Suprapubic skin (tissue), 4 donors: ENCODE measurements at places on chromosomes 12 and 14. TPM values are rescaled to one million over a fixed set of nuclear protein-coding genes. Genes with fewer than 3 reads are reported as not detected.

GRCh38 chr14:53772936-53773335 lies 183.7 kb downstream of the BMP4 start:
- no peak for DNase-seq

DNA sequence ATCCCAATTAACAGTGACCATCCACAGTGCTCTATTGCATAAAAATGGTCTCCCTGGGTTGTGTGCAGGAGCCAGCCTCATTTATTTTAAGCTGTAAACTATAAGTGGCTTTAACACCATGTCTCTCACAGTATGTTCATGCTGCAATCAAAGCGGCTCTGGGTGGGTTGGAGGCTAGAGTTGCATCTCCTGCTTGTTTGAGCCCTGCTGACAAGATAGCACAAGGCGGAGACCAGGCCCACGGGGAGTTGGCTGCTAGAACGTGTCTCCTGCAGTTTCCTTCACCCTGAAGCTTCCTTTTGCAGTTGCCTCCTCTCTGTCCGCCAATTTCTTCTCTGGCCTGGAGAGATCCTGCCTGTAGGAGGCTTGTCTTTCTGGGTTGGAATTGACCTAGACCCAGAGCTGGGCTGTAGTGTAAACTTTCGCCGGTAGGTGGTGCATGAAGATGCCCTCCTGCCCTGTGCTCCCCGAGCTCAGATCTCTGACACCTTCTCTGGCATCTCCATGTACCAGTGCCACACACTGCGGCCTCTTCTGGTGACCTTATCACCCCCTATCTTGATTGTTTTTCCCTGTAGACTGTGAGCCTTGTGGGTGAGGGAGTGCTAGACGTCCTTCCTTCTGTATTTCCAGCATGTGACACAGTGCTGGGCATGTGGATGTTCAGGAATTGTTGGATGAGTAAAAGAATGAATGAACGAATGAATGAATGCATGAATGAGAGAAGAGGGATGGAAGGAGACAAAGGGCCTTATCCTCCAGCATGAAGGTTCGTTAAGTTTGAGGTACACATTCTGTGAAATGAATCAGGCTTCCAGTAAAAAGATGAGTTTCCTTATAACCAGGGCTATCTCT lies 10.4 kb downstream of the OTUB2 start:
- no peak for DNase-seq

GRCh38 chr12:47813511-47814196 lies 6.0 kb downstream of the HDAC7 start:
- no peak for DNase-seq

- DNase-seq: no peak
Observed at GRCh38 chr14:94278731-94279130, 14.3 kb downstream of the SERPINA10 start.

HSPB8 gene
- total RNA-seq: 112 TPM

- DNase-seq: no peak
Observed at GRCh38 chr14:77837926-77838325, 38.0 kb downstream of the ADCK1 start.

DNA sequence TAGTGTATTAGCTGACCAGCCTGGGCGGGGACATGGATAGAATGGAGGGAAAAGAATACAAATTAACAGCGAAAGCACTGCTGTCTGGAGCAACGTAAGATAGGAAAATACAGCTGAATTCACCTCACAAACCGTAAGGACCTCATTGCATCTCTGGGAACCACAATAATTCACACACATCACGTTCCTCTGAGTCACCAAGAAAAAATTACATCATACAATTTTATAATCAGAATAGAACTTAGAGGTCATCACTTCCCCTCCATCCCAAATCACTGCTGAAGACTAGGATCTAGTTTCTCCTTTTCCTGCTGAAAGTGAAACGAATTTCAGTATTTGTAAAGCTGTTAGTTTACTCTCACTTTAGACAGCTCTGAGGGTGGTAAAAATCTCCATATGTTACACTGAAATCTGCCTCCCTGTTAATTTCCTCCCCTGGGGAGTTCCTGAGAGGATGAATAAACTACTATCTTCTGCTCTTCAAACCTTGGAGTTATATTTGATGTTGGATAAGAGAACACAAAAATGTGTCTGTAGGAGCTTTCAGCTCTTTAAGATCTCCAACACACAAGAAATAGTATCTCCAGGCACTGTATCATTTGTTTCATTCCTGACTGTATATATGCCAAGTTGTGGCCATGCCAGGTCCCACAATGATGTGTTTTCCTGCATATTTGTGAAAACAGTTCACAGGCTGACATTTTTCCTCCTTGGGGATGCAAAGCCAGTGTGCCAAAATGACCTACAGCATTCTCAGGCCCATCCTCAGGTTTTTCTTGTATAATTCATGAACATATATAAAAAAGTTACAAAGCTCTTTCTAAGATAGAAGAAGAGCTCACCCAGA lies 63.8 kb upstream of the SSTR1 start:
- no peak for DNase-seq

DNA sequence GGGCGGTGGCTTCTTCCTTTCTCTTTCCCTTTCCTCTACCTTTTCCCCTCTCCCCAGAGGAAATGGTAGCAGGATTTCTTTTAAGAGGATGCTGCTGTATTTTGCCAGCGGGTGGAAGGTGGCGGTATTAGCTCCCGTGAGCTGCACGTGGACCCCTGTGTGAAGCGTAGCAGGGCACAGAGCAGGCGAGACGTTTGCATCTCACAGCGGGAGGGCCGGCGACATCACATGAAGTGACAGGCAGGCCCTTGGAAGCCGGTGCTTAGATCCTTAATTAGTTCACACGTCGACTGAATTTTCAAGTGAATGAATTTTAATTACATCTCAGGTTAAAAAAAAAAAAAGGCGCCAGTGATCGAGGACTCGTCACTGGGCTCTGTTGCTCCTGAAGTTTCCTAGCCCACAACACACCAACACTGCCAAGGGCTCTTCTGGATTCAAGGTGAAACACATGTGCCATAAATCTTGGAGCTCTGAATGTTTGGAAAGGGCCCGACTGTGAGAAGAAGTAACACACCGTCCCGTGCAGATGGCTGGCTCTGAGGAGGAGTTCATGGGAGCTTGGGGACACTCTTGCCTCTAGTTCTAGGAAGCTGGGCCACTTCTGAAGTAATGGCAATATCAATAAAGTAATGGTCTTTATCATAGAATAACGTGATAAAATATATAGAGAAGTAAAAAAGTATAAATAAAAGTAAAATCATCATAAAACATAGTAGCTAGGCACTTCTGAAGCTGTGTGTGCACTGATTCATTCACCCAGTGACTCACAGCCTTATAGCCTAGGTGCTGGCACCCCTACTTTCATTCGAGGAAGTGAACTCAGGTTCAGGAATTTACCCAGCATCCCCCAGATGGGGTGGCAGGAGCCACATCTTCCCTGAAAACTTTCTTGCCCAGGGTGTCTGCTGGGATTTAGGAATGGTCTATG lies 75.3 kb downstream of the AACS start:
- DNase-seq: no peak

ART4 gene
- total RNA-seq: 0.17 TPM

RPAP3 gene
- 11.7 TPM for total RNA-seq

KLRC2 gene
- not detected for total RNA-seq

GRCh38 chr12:68138480-68138879 lies 21.1 kb downstream of the IFNG start:
- DNase-seq: no peak

GRCh38 chr12:131381716-131382430 lies 329.0 kb upstream of the SFSWAP start:
- DNase-seq: no peak

DNA sequence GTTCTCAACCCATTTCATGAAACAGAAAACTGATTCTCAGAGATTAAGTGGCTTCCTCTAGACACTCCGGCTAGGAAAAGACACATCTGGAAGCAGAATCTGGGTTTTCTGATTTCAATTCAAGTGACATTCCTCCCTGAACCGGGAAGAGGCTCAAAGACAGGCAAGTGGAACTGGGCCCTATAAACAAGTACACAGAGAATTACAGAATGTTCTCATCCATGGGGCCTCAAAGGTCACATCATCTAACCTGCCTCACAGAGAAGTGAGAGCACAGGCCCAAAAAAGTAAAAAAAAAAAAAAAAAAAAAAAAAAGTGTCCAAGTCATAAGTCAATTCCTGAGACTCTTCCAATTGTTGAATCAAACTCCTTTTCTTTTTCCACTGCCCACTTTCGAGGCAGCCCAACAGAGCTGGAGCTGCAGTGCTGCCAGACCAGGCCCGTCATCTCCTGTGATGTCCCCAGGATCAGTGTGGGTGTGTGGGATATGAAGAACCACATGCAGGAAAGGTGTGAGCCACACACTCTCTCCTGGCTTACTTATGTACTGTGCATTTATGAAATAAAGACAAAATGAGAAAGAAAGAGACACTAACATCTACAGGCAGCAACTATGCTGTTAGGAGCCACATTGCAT lies 2.8 kb upstream of the KRT1 start:
- DNase-seq: no peak

GRCh38 chr12:92467886-92468285 lies 234.9 kb upstream of the PLEKHG7 start:
- no peak for DNase-seq

RNF31 gene
- 71.8 TPM for total RNA-seq

- no peak for DNase-seq
Observed at GRCh38 chr12:49803693-49804450, 24.3 kb downstream of the NCKAP5L start.

FOXN4 gene
- not detected for total RNA-seq

DNA sequence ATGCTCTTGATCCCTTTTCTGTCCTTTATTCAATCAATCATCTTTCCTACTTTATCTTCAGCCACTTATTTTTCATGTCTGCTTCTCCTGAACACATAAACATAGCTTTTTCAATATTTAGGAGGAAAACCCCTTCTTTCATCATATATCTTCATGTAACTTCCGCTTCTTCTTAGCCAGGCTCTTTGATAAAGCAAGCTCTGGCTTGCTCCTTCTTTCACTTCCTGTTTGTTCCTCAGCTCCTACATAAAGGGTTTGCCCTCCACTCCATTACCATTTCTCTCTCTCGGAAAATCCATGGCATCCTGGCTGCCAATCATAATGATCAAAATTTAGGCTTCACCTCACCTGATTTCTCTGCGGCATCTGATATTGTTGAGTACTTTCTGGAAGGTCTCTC lies 33.7 kb upstream of the HELB start:
- no peak for DNase-seq

DNA sequence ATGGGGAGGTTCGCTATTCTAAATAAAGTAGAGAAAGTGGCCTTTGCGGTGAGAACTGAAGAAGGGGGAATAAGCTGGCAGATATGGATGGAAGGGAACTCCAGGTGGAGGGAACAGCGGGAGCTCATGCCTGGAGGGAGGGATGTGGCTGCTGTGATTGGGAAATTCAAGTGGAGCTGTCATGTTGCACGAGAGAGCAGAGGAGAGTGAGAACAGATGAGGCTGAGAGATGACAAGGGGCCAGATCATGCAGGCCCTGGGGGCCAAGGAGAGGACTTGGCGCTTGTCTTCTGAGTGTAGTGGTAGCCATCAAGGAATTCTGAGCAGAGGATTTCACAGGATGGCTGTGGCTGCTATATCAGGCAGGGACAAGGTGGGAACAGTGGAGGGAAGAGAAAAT lies 35.0 kb downstream of the TGFB3 start:
- DNase-seq: no peak

DNA sequence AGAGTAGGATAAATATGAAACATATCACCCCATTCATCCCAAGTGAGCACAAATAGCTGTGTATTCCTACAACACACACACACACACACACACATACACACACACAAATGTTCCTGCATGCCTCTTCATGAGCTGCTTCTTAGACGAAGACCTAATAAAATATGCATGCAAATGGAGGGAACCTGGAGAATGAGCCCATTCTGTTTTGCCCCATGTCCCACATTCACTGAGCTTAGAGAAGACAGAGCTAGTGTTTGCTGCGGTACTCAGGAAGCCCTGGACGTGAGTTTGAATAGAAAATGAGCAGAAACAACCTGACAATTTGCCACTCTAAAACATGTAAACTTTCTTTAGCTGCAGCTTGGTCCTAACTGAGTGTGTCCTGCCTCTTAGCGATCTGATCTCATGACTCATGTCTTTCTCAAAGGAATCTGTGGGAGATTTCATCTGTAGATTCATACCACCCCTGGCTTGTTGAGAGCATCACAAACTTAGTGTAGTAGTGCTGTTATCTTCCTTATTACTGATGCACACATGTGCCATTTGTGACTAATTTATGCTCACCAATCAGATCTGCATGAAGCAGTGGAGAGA lies 86.8 kb downstream of the ITPR2 start:
- DNase-seq: no peak

- no peak for DNase-seq
Observed at GRCh38 chr12:119666900-119667576, 895 bp upstream of the PRKAB1 start.

DNA sequence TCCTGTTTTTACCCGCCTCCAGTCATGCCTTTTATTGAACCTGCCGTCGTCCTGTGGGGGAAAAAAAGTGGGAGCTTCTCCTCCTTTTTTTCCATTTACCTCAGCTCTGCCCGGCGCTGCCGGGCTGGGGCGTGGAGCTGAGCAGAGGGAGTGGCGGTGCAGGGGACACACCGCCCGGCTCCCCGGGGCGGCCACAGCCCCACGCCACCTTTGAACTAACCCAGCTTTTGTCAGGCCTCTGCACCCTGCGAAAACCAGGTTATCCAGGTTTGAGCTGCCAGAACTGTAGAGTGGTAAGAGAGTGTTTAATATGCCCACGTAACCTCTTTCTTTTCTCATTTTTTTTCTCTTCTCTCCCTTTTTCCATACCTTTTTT lies 161.0 kb upstream of the FKBP4 start:
- DNase-seq: peak; percentile 14

- no peak for DNase-seq
Observed at GRCh38 chr14:59363531-59364226, 101.5 kb downstream of the GPR135 start.

REM2 gene
- 0.96 TPM for total RNA-seq

GRCh38 chr14:91229743-91230200 lies 14.7 kb downstream of the GPR68 start:
- no peak for DNase-seq

DNA sequence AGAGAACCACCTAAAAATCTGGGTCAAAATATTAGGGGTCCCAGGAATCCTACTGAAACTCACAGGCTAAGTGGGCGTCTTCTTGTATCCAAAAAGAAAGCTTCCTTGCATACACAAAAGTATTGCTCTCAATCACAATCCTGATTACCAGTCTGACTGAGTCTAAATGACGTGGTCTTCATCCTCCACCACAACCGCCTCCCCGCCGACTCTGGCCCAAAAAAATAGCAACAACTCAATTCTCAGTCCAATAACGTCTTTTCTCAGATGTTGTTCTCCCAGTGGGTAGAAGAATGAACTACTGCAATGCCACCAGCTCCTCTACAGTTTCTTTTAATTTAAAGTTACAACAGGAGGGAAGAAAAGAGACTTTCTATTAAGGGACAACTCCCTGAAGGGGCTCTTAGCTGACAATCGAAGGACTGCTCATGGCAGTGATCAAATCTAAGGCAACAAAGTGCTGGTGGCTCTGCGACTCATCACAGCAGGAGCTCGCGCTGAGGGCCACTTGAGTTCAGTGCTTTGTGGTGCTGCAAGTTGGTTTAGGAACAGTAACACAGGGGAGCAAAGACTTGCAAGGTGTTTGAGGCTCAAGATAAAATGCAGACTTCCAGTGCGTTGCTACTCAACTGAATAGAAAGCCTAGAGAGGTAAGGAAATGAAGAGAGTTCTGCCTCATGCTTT lies 394.1 kb downstream of the BCAT1 start:
- DNase-seq: no peak
